ENCODE measurements at places on chromosomes 3 and 15.
A peak's percentile ranks its signal among the peaks of the same experiment; 100 is the strongest.

GRCh38 chr15:57727031-57727430, 20.5 kb downstream of the POLR2M start:
- no peak for DNase-seq

- DNase-seq, result no peak
Measured at GRCh38 chr15:64009798-64010261, 36.5 kb downstream of the DAPK2 start.

DNA sequence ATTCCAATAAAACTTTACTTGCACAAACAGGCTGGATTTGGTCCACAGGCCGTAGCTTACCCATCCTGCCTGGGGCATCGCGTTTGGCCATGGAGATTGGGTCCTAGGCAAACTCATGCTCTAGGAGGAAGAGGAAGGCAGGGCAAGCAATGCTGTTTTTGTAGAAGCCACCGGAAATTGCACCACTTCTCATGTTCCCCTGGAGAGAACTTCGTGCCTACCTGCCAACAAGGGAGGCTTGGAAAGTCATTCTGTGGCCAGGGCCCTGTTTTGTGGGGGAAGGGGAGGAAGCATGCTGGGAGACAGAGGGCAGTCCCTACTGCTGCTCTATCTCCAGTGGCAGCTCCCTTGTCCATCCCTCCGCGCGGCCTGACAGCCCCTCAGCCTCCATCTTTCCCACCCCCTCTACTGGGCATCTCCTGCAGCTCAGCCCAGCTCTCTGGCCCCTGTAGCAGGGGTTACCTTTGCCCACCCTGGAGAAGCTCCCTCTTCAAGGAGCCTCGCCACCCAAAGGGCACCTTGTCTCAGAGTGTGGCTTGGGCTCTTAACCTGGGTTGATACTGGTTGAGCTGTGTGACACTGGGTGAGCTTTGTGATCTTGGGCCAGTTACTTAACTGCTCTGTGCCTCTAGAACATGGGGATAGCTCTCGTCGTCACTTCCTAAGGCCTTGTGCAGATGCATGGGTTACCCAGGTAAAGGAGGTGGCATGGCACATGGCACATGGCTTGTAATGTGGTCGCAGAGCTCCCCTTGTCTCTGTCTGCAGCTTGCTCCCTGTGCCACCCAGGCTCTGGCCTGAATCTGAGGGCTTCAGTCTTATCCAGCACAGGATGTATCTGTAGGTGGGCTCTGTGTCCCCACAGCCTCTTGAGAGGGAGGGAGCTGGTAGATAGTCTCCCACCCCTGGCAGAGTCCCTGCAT, 6.1 kb downstream of the ABTB1 start:
- DNase-seq, result no peak

- DNase-seq, result no peak
Measured at GRCh38 chr3:176896640-176897039, 300.6 kb downstream of the TBL1XR1 start.

GRCh38 chr3:197373096-197373495, 74.7 kb upstream of the DLG1 start:
- no peak for DNase-seq

DNA sequence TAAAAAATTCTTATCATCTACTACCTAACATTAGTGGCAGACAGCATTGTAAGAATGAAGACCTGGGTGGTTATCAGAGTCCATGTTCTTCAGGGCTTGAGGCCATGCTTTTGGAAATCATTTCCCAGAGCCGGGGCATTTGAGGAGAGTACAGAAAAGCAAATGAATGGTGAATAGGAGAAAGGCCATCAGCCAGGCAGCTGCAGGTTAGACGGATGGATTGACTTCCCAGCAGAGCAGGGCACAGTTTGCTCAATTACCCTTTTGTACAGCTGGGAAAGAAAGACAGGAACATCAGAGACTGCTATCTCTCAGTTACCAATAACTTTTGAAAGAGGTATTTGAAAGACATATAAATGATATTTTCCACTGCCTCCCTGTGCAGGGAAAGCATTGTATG, 135.6 kb downstream of the ALCAM start:
- no peak for DNase-seq

- DNase-seq, result no peak
Measured at GRCh38 chr15:63422891-63423590, 41.4 kb upstream of the CA12 start.

DNA sequence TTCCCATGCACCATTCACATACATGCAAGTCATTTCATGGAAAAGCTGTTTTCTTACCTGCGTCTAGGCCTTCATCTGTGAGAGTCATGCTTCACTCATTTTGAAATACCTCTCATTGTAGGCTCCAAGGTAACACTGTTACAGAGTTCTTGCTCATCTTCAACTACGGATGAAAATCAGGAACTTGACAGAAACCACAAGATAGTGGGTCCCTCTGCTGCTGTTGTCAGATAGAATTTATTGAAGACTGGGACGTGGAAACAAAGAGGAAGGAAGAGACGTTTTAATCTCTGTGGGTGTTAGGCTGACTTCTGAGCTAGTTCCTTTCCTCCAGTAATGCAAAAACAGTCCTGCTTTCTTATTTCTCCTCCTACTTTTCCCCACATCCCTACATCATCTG, at the start of gene P2RY14:
P2RY14 (minus strand) TSS at position 313 of the 400 bp plus-strand sequence. CDS start 64,226 bp downstream, outside the sequence.
- DNase-seq, result no peak

- DNase-seq, result no peak
Measured at GRCh38 chr15:67085237-67085817, 19.9 kb downstream of the SMAD3 start.

DNA sequence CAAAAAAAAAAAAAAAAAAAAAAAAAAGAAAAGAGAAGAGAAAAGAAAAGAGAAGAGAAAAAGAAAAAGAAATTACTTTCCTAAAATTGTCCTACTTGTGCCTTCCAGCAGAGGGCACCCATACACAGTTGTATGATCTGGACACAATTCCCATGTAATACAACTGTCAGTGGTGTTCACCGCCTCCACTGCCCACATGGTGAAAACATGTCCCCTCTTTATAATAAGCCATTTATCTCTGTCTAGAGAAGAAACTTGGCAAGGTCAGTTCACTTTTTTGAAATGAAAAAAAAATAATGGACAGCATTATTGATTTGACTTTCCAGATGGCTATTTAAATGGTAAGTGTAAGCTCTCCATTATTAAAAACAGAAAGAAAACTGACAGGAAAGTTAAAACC, 459.4 kb downstream of the GBE1 start:
- DNase-seq, result no peak

- DNase-seq, result no peak
Measured at GRCh38 chr3:125351814-125352456, 23.2 kb downstream of the ZNF148 start.

GRCh38 chr3:122497425-122497824, 17.3 kb downstream of the KPNA1 start:
- DNase-seq, result peak; percentile 72
